Stimulated activated CD4-positive, alpha-beta T cell treated with anti-CD3 and anti-CD28 coated beads, Interleukin-4, amount 100 ng/mL, for 48 hours (primary cell): ENCODE measurements at places on chromosomes 6 and 20.

DNA sequence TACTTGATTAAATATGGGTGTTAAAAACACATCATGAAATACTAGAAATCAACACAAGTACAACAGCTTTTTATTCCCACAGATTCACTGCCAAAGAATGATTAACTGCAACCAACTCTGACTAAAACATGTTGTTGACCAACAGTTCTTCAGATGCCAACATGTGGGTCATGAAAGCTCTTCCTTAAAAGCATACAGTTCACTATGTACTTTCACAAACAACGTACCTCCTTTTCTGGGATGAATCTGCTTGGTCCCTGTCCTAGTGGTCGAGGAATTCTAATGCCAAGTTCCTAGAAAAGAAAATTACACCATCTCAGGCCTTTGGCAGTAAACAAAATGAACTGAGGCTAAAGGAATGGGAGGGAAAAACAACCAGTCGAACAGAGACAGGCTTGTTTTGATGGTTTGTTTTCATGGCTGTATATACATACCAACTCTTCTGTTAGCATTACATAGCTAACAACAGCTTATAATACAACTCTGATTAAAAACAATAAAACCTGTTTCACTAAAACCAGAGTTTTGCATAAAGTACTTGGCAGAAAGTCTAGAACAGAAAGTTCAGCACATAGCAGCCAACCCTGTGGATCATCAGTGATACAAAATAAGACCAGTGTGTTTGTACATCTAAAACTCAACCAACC lies 92.5 kb downstream of the SESN1 start:
- DNase-seq = no peak

DNA sequence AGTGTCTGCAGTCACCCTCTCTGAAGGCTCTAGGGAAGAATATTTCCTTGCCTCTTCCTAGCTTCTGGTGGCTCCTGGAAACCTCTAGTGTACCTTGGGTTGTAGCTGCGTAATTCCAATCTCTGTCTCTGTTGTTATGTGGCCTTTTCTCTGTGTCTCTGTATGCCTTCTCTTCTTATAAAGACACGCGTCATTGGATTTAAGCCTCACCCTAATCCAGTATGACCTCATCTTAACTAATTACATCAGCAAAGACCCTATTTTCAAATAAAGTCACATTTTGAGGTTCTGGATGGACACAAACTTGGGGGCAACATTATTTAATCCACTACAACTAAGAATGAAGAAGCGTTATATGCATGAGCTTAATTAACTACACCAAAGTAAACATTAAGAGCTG lies 111.4 kb upstream of the ZNF184 start:
- DNase-seq = no peak

DNA sequence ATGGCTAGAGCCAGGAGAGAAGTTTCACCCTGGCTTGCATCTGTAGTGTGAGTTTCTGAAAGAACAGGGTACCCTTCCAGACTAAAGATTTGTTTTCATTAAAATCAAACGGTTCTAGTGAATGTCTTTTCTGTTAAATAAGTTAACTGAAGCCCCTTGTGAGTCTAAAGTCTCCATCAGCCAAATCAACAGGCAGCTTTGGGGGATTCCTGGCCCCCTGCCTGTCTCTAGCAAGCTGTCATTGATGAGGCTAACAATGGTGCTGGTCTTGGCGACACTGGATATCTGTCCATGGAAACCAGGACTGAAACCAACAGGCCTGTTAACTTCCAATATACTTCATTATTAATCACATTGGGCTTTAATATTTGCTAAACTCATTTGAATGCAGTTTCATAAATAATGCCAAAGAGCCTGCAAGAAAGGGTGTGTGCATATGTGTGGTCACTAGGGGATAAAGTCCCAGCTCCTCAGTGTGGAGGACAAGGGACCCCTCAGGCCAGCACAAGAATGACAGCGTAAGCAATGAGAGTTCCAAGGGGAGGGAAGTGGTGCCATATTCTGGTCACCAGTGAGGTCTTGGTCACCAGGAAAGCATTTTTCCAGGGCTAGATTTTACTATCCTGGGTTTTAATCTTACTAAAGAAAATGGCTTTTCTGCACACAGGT lies 9.1 kb upstream of the RNF182 start:
- no peak for DNase-seq

DNA sequence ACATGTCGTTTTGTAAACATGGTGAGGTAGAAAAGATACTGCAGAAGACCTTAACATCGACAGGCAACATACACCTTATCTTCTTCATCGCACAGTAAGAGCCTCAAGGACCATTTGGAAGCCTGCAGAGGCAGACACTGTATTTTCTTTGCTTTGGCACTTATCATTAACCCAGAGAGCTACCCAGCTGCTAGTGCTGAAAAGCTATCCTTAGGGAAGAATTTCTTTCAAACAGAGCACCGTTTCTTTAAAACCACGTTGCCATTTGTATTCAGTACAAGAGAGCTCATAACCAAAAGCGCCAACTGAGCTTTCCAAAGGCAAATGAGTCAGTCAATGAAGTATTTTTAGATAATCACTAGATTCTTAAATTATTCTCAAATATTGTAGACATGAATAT lies 306.6 kb downstream of the EPM2A start:
- DNase-seq = no peak

GRCh38 chr20:19274412-19275015 lies 62.1 kb downstream of the SLC24A3 start:
- DNase-seq = no peak

DNA sequence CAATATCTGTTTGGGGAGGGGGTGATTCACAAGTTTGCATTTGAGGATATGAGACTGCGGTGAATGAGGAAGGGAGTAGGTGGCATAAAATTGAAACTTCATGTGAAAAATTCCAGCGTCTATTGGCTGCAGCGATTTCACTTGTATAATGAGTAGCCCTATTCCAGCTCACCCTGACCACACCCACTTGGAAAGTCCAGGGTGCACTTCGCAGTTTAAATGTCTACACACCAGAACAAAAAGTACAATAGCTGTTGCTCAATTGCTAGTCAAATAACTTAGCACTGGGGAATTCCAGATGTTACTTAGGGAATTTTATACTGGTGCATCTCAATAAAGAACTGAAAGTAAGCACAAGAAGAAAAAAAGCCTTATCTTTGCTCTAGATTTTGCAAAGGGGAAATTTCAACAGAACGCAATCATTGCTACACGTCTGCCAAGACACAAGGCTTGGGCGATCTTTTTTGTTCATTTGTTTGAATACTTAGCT lies 6.3 kb downstream of the TNFAIP3 start:
- peak; percentile 88 for DNase-seq

DNA sequence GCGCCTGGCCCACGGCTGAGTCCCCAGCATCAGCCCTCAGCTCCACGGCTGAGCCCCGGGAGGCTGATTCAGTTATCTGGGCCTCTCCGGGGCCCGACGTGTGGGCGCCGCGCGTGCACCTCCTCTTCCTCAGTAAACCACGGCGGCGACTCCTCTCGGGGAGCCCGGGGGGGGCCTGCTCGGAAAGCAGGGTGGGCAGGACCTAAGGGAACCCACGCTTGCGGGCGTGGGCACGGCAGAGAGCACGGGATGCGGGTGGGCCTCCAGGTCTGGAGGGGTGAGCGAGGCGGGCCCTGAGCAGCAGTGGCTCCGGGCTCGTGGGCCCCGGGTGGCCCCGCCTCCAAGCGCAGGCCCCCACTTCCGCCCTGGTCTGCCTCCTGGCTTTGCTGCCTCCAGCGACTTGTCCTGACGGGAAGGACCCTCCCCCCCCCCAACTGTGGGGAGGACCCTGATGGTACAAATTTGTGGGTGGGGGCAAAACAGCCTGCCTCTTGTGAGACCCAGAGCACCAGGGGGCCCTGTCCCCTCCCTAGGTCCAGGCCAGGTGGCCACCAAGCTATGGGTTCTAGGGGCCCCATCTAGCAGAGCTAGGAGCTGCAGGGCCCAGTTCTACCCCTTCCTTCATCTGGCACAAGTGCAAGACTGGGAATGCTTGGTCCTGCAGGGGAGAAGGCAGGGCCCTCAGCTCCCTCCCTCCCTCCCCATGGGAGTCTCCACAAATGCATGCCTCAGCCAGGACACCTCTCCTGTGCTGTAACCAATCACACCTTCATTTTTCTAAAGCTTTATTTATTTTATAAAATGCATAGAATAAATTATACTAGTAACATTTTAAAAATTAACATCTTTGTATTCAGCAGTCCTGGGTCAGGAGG lies 16.9 kb downstream of the UCKL1 start:
- no peak for DNase-seq

- DNase-seq = no peak
Measured at GRCh38 chr6:150310539-150310938, 58.3 kb upstream of the IYD start.
